HT1080 (cell line): ENCODE measurements at places on chromosomes 13 and 19. TPM values are rescaled to one million over a fixed set of nuclear protein-coding genes. Genes with fewer than 3 reads are reported as not detected.
A peak's percentile ranks its signal among the peaks of the same experiment; 100 is the strongest.

Gene PDX1
- total RNA-seq, result not detected in 2 replicates

GRCh38 chr13:39938596-39938995, 283.1 kb downstream of the COG6 start:
- DNase-seq, result no peak

DNA sequence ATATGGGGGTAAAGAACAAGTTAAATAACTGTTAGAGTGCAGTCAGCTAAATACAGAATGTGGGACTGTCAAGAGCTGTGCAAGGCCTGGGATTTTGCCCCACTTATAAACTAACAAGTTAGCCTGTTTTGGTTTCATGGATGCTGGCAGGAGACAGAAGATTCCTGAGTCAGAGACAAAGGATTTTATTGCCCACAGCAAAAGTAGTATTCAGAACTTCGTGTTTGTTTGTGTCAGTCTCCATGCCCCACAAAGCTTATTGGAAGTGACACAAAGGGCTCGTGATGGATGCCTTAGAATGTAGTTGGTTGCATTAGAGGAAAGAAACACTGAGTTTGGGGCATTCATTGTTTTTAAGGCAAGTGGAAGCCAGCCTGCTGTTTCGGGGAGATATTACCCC, 22.2 kb upstream of the SPRYD7 start:
- DNase-seq, result no peak

DNA sequence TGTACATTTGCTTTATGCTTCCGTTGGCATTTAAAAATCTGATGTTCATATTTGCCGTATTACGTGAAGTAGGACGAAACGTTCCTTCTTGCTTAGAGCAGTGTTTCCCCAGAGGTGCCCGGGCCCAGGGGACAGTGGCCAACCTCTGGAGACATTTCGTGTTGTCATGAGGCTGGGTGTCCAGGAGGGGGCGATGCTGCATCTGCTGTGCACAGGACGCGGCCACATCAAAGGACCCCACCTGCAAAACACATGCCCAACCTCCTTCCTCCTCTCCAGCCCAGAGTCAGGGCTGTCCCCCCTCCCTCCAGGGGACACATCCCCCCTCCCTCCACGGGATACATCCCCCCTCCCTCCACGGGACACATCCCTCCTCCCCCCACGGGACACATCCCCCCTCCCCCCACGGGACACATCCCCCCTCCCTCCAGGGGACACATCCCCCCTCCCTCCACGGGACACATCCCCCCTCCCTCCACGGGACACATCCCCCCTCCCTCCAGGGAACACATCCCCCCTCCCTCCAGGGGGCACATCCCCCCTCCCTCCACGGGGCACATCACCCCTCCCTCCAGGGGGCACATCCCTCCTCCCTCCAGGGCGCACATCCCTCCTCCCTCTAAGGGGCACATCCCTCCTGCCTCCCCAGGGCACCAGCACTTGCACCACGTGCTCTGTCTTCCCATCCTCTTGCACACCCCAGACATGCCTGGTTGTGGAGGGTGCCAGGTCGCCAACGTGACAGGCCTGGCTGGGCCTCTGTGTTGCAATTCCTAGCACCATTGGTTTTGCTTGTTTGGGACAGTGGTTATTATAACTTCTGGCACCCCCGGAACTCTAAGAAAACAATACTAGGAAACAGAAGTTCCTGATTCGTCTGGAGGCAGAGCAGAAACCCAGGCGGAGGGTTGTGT, 46.7 kb downstream of the GAS6 start:
- DNase-seq, result peak; percentile 66

Gene CYP2A6
- not detected in 2 replicates for total RNA-seq

Gene WDR62
- total RNA-seq, result 17.4 and 20.2 TPM in 2 replicates

GRCh38 chr19:33273065-33273736, 29.1 kb downstream of the CEBPA start:
- no peak for DNase-seq

Gene SYNGR4
- total RNA-seq, result not detected in 2 replicates

DNA sequence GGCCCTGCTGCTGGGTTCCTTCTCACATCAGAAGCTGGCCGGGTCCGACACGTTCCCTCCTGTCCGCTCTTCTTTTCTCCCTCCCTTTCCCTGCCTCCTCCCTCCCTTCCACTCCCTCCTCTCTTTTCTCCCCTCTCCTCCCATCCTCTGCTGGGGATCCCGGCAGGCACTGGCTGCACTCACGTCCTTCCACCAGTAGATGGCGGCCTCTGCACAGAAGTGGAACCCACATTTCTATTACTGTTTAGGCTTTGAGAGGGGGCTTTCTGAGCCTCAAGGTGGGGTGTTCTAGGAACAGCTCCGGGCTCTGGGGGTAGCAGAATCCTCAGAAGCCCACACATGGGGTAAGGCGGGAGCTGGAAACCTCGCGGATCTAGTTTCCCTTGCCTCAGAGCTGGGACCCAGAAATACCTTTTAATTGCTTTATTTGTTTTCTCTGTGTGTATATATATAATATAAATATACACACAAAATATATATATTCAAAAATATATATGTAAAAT, 294.2 kb downstream of the ZNF536 start:
- DNase-seq, result no peak

- no peak for DNase-seq
Measured at GRCh38 chr13:44236801-44237207, 136.8 kb upstream of the SERP2 start.

GRCh38 chr19:29499921-29500590, 25.7 kb upstream of the VSTM2B start:
- DNase-seq, result no peak

Gene CAMSAP3
- total RNA-seq, result not detected in 2 replicates

GRCh38 chr13:43143591-43143990, 120.2 kb downstream of the DNAJC15 start:
- DNase-seq, result no peak

DNA sequence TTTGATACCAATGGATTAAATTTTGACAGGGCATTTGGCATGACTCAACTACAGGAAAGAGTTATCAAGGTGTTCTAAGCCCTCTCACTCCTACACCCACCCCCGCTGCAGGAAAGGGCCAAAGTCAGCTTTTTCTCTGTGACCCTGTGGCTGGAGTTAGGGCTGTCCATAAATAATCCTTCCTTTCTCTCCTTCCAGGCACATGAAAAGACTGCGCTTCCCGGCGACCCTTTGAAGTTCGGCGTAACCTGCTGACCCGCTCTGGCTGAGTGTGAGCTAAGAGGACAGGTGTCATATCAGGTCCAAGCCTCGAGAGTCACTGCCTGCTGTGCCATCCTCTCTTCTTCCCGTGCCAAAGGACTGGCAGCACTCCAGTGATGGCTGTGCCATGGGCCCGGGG, 25.6 kb downstream of the ZNF114 start:
- no peak for DNase-seq

Gene CPT1C
- 0.84 TPM in 1 of 2 replicates, not detected in the other for total RNA-seq

DNA sequence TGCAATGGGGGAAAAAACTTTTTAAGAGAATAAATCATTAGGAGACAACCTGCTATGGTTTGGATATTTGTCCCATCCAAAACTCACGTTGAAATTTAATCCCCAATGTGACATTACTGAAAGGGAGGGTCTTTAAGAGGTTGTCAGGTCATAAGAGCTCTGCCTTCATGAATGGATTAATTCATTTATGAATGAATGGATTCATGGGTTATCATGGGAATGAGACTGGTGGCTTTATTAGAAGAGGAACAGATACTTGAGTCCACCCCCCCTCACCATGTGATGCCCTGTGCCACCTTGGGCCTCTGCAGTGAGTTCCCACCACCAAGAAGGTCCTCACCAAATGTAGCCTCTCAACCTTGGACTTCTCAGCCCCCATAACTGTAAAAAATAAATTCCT, 37.0 kb upstream of the DCT start:
- DNase-seq, result no peak

- DNase-seq, result no peak
Measured at GRCh38 chr19:30223866-30224688, 148.1 kb upstream of the ZNF536 start.

Gene UBE2L5
- 0.08 TPM in 1 of 2 replicates, not detected in the other for total RNA-seq

DNA sequence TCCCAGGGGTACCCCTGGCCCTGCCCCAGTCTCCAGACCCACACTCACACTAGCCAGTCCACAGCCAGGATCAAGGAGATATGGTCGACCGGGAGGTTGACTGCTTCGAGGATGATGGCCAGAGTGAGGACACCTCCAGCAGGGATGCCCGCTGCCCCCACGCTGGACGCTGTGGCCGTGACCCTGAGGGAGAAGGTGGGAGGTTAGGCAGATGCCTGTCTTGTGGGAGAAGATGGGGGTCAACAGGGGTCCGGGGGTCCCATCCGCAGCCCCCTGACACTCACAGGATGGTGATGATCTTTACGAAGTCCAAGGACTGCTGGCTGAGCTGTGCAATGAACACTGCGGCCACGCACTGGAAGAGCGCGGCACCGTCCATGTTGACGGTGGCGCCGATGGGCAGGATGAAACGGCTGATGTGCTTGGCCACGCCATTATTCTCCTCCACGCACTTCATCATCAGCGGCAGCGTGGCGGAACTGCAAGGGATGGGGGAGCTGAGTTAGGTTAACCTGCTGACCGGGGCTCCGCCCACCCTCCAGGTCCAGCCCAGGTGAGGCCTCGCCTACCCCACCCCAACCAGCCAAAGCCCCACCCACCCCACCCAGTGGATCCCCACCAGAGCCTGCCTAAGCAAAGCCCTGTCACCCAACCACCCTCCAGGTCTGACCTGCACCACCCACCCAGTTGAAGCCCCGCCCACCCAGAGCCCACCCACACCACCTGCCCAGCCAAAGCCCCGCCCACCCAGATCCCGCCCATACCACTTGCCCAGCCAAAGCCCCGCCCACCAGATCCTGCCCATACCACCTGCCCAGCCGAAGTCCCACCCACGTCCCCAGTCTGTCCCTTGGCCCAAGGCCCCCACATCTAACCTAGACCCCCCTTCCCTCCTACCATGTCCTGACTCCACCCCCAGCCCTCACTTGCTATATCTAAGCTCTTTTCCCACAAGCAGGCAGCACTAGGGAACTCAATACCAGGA, 11.2 kb downstream of the SLC1A5 start:
- no peak for DNase-seq

GRCh38 chr13:27964741-27965323, 4.3 kb downstream of the CDX2 start:
- no peak for DNase-seq

DNA sequence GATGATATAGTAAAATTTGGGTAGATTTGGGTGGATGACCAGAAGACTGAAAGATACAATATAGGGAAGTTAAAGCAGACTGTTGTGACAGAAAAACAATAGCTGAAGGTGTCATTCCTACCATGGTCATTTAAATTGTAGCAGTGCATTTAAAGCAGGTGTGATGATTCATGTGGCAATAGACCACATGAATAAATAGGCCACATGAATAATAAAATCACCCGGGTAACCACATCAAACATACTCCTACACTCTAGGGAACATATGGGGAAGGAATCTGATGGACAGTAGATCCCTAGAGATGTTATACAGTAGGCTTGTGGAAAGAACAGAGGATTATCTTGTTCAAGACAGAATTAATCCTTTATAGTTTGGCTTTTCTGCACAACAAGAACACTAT, 392.6 kb downstream of the SLITRK5 start:
- no peak for DNase-seq

DNA sequence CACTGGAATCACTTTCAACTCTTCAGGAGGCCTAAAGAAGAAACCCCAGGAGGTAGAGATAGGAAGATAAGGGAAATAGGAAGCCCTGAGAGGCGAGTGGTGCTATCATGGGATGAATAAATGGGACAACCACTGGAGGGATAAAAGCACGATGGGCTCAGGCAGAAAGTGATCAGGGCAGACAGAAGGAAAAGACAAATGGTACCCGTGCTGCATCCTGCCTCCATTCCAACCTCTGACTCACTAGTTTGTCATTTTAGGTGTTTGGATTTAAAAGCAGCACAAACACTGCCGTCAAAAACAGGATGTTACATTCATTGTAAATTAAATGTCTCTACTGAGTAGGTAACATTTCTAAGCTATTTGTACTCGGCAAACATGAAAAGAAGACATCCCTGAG, 314.3 kb upstream of the HTR2A start:
- peak; percentile 68 for DNase-seq

Gene ZNF28
- 4.0 and 7.4 TPM in 2 replicates for total RNA-seq

DNA sequence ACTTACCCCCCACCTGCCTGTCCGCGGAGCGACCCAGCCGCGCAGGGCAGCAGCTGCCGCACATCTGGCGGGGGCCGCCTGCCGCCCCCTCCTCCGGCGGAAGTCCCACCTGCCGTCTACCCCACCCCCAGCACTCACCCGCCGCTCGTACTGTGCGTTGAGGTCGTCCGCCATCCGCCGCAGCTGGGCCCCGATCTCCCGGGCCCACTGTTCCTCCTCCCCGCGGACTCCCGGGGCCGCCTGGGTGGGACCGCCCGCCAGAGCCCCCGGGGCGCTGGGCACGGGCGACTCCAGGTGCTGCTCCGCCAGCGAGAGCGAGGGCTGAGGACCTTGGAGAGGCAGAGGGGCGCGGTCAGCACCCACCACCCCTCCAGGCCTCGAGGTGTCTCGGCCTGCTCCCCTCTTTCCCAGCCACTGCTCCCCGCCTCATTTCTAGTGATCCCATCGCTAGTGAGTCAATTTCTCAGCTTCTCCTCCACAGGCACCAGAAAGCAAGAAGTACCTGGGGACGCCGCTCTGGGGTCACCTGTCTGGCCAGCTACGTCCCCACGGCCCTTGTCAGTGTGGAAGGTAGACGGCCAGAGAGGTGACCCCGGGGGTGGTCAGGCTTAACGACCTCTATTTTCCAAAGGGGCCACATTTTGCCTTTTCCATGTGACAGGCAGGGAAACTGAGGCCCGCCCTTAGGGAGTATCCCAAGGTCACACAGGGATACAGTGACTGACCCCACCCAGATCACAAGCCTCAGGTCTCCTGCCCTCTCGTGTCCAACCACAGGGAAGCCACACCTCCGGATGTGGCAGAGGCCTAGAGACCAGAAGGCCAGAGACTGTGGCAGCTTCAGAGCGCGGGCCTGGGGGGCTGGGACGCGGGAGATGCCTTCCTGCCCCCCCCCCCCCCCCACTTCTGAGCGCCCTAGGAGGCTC, 4.3 kb downstream of the BBC3 start:
- peak; percentile 84 for DNase-seq
